ENCODE measurements at places on chromosomes 4 and X.

DNA sequence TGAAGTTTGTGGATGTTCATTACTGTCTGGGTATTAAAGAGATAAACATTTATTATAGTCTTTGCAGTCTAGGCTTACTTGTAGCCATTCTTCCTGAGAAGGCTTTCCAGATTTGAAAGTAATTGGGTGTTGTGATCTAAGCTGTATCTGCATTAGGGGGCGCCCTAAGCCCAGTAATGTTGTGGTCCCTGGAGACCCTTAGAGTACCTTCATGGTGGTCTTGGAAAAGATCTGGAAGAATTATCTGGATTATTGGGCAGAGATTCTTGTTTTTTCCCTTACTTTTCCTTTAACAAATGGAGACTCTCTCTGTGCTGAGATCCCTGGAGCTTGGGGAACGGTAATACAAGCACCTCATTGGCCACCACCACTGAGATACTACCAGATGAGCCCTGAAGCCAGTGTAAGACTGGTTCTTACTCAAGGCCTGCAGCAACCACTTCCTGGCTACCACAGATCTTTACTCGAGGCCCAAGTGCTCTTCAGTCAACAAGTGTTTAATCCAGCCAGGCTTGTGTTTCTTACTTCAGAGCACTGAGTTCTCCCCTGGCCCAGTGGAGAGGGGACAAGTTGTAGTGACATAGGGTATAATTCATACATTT lies 63.1 kb downstream of the RTL3 start:
- DNase-seq, result no peak

- DNase-seq, result no peak
Measured at GRCh38 chr4:119667802-119668201, 39.2 kb upstream of the PDE5A start.

DNA sequence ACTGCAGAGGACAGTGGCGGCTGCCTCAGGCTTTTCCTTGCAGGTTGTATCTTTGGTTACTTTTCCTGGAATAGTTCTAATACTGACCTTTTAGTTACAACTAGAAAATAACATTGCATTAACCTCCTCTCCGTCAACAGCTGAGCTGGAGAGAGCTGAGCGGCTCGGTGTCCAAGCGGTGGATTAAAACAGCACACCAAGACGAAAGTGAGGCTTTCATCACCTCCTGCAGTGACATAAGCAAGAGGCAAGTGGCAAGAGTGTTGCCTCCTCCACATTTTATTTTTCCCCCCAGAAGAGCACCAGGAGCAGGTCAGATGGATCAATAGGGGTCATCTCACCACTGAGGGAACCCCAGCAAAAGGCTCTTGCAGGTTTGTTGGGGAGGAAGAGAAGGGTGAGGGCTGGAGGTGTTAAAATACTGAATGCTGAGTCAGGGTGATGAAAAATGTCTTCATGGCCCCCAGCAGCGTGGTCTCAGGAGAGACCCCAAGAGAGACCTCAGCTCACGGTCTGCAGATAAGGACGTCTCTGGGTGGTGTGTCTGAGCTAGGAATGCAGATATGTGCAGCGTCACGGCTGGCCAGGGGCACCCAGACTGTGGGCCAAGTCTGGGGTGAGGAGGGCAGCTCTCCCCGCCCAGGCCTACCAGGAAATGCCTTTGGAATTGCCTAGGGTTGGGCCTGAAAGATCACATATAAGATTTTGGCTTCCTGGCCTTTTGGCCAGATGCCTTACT lies 50.3 kb downstream of the CASP3 start:
- DNase-seq, result no peak

DNA sequence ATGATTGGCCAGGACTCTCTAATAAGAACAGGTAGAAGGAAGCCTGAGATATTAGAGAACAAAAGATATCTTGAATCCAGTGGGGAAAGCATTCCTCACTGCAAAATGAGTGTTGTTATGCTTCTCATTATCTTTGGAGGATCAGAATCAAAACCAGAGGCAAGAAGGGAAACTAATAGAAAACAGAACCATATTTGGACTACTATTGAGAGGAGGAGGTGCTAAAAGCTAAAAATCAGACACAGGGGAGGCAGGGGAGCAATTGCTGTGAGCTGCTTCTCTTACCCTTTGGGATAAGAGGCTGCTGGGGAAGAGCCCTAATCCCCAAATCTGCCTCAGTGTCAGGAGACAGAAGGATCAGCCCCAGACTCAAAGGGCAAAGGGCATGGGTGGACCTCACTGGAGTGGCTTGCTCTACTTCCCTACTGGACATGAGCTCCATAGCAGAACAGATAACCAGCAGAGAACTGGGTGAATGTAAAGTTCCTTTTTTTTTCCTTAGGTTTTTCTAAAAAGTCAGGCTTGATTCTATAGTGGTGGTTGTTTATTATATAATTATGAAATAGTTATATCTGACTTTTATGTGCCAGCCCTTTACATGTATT lies 60.1 kb downstream of the SEPTIN11 start:
- DNase-seq, result no peak

DNA sequence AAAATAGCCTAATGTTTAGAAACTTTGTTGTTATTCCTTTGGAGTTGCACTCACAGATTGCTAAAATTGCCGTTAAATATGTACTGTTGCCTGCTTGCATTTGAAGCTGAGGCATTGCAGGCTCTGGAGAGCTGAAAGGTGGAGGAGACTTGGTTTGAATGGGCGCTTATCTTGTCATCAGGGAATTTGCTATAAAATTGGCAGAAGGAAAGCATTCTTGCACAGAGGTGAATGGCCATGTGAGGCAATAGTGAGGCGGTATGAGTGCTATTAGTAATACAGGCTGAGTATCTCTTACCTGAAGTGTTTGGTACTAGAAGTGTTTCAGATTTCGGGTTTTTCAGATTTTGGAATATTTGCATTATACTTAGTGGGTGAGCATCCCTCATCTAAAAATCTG lies 41.3 kb downstream of the TRAPPC11 start:
- no peak for DNase-seq

GRCh38 chr4:5217421-5217820 lies 166.1 kb downstream of the STK32B start:
- DNase-seq, result no peak

DNA sequence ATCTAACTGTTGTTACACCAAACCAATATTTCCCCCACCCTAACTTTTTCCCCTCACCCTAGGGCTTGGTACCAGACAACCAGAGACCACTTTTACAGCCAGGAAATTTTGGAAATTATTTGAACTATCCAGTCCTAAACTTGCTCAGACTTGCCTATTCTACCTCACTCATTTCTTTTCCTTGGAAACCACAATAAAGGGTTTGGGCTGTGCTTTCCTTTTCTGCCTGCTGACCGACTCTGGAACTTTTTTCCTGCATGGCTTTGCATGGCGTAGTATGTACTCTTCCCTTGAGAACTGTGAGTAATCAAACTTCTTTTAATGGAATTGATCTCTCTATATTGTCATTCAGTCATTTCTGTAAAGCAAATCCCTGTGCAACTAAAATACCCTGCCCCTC lies 516.5 kb upstream of the FTHL17 start:
- DNase-seq, result no peak

DNA sequence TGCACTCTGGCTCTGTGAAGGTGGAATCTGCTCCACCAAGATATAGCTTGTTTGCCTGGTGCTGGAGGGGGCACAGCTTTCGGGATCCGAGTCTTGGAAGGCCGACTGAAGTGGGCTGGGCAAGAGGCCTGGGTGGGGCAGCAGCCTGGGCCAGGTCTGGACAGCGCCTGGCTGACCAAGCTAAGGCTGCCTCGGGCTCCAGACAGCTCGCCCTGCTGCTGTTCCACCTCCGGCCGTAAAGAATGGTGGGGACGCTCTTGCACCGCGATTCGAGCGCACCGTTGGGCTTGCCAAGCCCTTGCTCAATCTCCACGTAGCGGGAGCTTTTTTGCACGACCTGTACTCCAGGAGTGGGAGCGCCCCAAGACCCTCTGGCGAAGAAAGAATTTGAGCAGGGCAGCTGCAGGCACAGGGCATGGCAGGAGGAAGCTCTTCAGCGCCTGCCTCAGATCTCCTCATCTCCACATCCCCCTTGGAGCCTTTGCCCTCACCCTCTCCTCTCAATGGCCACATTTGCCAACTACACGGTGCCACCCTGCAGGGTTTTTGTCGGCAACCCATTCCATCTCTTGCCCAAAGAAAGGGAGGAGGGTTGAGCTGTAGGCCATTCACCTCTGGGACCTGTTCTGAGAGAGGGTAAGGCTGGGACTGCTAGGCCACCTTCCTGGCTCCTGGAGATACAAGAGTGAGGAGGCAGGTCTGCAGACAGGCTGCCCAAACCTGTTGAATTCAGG lies 18.9 kb downstream of the CNGA2 start:
- DNase-seq, result peak; percentile 23

DNA sequence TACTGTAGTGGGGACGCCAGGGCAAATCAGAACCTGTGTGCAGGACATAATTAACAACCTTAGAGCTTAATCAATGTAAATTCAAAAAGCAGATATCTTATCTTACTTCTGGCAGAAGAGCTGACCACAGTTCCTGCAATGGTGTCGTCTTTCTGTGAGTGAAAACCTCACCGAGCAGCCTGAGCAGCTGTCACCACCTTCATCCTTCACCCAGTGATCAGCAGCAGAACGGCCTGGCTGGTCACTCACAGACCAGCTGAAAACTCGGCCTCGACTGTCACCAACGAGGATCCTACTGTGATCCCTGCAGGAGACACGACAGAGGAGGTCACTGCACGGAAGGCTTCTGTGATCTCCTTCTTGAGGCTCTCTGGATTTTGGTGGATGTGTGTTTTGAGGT lies 94.2 kb downstream of the CDS1 start:
- DNase-seq, result no peak

- peak; percentile 24 for DNase-seq
Measured at GRCh38 chrX:76454456-76454927, 27.0 kb downstream of the MAGEE1 start.

GRCh38 chr4:174420316-174420715 lies 102.0 kb downstream of the HPGD start:
- no peak for DNase-seq

- no peak for DNase-seq
Measured at GRCh38 chr4:169070071-169070894, 60.2 kb upstream of the CBR4 start.

GRCh38 chr4:82231806-82232205 lies 142.0 kb downstream of the HNRNPD start:
- DNase-seq, result no peak

DNA sequence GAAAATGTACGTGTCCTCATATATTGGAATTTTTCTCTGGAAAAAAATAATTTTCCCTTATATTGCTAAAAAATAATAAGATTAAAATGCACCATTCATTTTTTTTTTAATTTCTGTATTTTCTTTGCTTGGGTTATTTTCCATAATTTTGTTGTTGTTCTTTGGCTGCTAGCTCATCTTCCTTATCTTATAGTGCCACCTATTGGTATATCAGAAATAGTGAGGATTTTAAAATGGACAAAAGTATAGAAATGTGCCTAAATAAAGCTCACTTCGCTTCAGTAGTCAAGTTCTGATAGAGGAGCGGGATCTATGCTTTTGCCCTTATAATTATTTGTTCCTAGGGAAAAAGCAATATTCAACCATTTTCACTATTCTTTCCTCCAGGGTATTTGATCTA lies 134.8 kb downstream of the NAP1L3 start:
- no peak for DNase-seq

GRCh38 chr4:26081795-26082498 lies 167.9 kb downstream of the SMIM20 start:
- DNase-seq, result peak; percentile 82

DNA sequence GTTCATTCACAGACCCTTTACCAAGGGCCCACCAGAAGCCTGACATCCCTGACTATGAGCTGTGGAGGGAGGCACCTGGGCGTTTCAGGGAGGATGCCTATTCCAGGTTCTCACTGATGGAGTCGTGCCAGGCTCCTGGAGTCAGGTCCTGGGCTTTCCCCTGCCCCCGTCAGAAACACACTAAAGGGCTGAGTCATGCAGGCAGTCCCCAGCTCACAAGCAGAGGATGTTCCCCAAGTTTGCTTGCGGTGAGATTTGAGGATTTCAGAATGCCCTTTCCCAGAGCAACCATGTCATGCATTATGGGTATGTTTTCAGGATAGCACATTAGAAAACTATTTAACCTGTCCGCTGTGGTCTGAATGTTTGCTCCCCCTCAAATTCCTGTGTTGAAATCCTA lies 45.2 kb downstream of the FHDC1 start:
- DNase-seq, result no peak

- no peak for DNase-seq
Measured at GRCh38 chr4:96841801-96842200, 1001.9 kb downstream of the PDHA2 start.

- no peak for DNase-seq
Measured at GRCh38 chrX:8179656-8180055, 8.6 kb upstream of the VCX2 start.

- no peak for DNase-seq
Measured at GRCh38 chr4:174418640-174419212, 103.6 kb downstream of the HPGD start.

DNA sequence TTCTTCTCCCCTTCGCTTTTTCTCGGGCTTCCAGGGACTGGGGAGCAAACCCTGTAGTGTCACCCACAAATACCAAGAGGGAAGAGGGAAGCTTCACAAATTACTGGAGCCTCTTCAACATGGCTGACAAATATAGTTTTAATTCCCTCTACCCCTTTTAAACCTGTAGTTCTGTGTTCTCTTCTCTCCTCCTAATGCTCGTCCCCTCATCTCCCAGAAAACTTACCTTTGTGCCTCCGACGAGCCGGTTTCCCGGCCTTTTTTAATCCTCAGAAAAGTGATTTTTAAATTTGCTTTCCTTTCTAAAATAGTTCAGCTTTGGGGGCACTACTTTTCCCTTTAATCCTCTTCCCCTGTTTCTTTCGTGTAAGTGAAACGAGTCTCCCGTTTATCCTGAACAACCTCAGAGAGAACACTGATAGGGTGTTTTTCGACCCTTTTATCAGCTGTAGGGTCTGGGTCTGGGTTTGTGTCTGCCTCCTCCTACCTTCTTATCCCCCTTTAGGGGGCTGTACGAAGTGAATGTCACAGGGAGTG lies 408 bp downstream of the TET2 start:
- DNase-seq, result no peak

DNA sequence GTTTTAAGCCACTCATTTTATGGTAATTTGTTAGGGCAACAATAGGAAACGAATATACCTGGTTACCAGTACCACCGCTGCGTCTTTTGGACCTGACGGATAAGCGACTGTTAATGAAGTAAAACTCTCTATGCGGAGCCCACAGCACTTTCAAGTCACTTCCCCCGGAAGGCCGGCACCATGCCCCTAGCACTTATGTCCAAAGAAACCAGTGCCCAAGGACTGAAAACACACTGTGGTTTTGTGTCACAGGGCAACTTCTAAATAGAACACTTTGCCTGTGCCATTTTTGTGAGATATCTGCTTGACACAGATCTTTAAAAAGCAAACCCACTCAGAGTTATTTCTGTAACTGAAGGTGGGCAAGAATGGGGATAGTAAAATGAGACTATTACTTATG lies 22.7 kb downstream of the SH3KBP1 start:
- DNase-seq, result no peak

DNA sequence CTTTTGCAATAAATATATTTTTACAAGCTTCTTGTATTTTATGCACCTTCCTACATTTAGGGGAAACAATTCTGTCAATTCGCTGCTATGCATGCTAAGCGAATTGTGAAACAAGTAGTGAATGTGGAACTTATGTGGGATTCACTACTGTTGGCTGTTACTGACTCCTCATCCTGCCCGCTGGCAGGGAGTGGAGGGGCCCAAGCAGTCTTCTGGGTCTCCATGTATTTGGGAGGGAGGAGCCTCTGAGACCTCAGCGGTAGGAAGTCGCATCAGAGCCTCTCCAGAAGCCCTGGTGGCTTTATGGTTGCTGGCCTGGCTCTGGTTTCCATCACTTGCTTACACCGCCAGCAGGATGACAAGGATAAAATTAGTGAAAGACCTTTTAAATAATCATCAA lies 3.7 kb upstream of the SETD7 start:
- no peak for DNase-seq
